ENCODE measurements at places on chromosomes 1 and 21. TPM values are rescaled to one million over a fixed set of nuclear protein-coding genes. Genes with fewer than 3 reads are reported as not detected.
A peak's percentile ranks its signal among the peaks of the same experiment; 100 is the strongest.

GRCh38 chr1:229271448-229272159 lies 693 bp downstream of the RAB4A start:
- H3K4me3 ChIP-seq, result peak overlapping the region; percentile 81
- H3K4me1 ChIP-seq, result peaks cover 26% of the 10 kb centered on the region
- no peaks in the 10 kb centered on the region for H3K36me3 ChIP-seq
- H3K27ac ChIP-seq, result peak overlapping the region; percentile 76
- DNase-seq, result no peak

Gene OR2T1
- not detected for total RNA-seq

- DNase-seq, result no peak
- H3K4me3 ChIP-seq, result no peak overlapping the region
- H3K27ac ChIP-seq, result no peak overlapping the region
- H3K4me1 ChIP-seq, result no peaks in the 10 kb centered on the region
- H3K27me3 ChIP-seq, result no peaks in the 10 kb centered on the region
Measured at GRCh38 chr1:78586572-78586971, 33.7 kb upstream of the IFI44L start.

- no peaks in the 10 kb centered on the region for H3K36me3 ChIP-seq
- DNase-seq, result peak; percentile 42
- H3K4me3 ChIP-seq, result no peak overlapping the region
- H3K27ac ChIP-seq, result no peak overlapping the region
- H3K27me3 ChIP-seq, result peaks cover 8% of the 10 kb centered on the region
- H3K4me1 ChIP-seq, result no peaks in the 10 kb centered on the region
Measured at GRCh38 chr1:29682171-29682918, 446.0 kb downstream of the PTPRU start.

- H3K4me1 ChIP-seq, result peaks cover 19% of the 10 kb centered on the region
- H3K36me3 ChIP-seq, result no peaks in the 10 kb centered on the region
- peak overlapping the region; percentile 77 for H3K27ac ChIP-seq
- DNase-seq, result peak; percentile 93
- peak overlapping the region; percentile 83 for H3K4me3 ChIP-seq
- no peaks in the 10 kb centered on the region for H3K27me3 ChIP-seq
Measured at GRCh38 chr1:116418091-116418830, 45.2 kb downstream of the ATP1A1 start.

GRCh38 chr1:183543619-183544204 lies 46.5 kb downstream of the NCF2 start:
- no peak for DNase-seq
- no peak overlapping the region for H3K27ac ChIP-seq

Gene THEM5
- not detected for total RNA-seq

DNA sequence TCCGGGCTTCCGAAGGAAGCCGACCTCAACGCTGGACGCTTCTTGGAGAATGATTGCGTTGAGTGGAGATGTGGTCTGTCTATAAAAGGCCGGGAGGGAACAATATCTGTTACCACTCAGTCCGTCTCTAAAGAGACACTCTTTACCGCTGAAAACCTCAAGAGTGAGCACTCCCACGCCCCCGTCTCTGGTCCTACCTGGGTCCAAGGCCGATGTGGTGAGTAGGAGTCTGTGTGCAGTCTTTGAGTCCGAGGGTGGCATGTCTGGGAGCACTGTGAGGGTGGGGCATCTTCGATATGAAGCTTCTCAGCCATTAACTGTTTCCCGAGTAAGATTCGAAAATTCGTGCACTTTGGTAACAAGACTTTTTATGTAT lies 576 bp downstream of the ZFP69 start:
- H3K36me3 ChIP-seq, result no peaks in the 10 kb centered on the region
- no peaks in the 10 kb centered on the region for H3K27me3 ChIP-seq
- H3K4me1 ChIP-seq, result peaks cover 8% of the 10 kb centered on the region
- H3K27ac ChIP-seq, result peak overlapping the region; percentile 56
- DNase-seq, result no peak
- H3K4me3 ChIP-seq, result peak overlapping the region; percentile 91

Gene DNASE2B
- 21.7 TPM for total RNA-seq

- peak within 1 kb of the TSS; percentile 25 for H3K4me3 ChIP-seq
- H3K27ac ChIP-seq, result no peak within 1 kb of the TSS
- DNase-seq, result no peak
- H3K36me3 ChIP-seq, result no peaks in the 10 kb centered on the region
Measured at GRCh38 chr1:173206816-173207568, at the start of gene TNFSF4. Gene TNFSF4 (minus strand): TSS chr1:173207331. CDS start chr1:173207176, 155 bp downstream.

DNA sequence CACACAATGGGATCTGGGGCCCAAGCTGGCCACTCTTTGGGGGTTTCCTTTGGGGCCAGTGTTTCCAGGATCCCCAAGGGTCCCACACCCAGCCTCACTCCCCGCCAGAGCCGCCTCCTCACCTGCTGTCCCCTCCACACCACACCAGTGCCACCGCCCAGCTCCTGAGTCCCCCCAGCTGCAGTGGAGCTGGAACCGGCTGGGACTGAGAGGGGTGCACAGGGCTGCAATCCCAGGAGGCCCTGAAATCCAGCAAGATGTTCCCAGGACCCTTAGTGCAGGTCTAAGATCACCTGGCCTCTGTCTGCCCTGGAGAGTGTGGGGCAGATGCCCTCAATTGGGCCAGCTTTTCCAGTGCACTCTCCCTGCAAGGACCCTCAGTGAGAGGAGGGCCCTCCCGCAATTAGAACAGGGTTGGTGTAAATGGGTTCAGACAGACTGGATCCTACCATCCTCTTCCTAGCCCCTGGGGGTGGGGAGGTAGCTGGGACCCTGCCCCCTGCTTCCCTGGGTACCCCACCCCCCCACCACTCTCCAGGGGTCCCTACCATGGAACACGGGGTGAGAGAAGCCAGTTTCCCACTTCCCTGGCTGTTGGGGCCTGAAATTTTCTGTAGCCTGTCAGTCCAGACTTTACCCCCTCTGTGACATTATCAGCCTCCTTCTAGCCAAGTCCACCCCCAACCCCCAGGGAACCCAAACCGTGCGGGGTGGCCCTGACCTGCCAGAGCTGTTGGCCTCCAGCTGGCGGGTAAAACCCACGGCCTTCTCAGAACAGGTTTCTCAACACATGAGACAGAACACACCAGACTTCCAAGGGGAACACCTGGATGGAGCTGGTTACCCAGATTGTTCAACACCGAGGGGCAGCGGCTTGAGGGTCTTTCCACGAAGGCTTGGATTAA lies 7.0 kb downstream of the KRTAP10-12 start:
- no peak for DNase-seq
- no peak overlapping the region for H3K27ac ChIP-seq
- no peak overlapping the region for H3K4me3 ChIP-seq
- no peaks in the 10 kb centered on the region for H3K36me3 ChIP-seq
- H3K27me3 ChIP-seq, result peaks cover 70% of the 10 kb centered on the region

Gene ARHGAP30
- total RNA-seq, result 38.0 TPM

Gene ACTN2
- total RNA-seq, result 2.8 TPM

Gene TRIM17
- total RNA-seq, result 2.6 TPM

GRCh38 chr1:235679005-235679404 lies 29.4 kb upstream of the GNG4 start:
- no peak overlapping the region for H3K27ac ChIP-seq
- no peak for DNase-seq
- H3K27me3 ChIP-seq, result no peaks in the 10 kb centered on the region
- no peak overlapping the region for H3K4me3 ChIP-seq
- H3K4me1 ChIP-seq, result no peaks in the 10 kb centered on the region

DNA sequence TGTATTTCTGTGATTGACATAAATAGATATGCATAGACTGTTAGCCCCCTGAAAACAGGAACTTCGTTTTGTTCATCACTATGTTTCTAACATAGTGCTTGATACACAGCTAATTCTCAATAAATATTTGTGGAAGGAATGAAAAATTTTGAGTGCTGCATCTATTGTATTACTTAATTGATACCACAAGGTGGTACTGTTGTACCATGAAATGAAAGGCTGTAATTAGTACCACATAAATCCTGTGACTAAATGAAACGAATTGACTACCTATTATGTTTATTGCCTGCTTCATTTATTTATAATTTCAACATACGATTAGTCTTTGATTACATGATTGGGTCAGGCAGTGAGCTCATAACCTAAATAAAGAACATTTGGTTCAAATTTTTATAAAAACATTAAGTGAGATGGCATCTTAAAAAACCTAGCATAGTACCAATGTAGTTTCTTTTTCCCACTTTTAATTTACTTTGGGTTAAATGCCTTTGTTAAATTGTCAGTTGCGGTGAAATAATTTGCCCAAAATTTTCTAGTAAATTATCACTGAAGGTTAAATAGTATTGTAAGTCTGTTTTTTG lies 15.0 kb upstream of the TGFB2 start:
- no peak overlapping the region for H3K4me3 ChIP-seq
- no peaks in the 10 kb centered on the region for H3K36me3 ChIP-seq
- DNase-seq, result no peak

- H3K27ac ChIP-seq, result no peak overlapping the region
- no peaks in the 10 kb centered on the region for H3K4me1 ChIP-seq
- peaks cover 10% of the 10 kb centered on the region for H3K27me3 ChIP-seq
- no peak overlapping the region for H3K4me3 ChIP-seq
- H3K36me3 ChIP-seq, result no peaks in the 10 kb centered on the region
- no peak for DNase-seq
Measured at GRCh38 chr1:177181280-177181630, 10.5 kb downstream of the BRINP2 start.

DNA sequence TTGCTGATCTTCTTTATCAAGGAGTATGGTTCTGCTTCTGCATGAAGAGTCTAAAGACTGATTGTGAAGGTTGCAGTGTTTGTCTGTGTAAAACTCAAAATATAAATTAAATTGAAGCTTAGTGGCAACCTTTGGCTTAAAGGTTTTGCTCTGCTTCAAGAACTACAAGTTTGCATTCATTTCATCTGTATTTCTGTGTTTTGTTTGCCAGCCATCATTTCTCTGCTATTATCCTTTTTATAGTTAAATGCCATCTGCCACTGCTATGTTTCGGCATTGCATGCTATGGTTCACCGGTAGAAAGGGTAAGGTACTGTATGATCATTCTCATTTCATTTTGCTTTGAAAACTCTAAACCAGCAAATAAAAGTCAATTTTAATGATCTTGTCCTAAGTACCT lies 52.9 kb downstream of the OSBPL9 start:
- peaks cover 13% of the 10 kb centered on the region for H3K4me1 ChIP-seq
- H3K4me3 ChIP-seq, result no peak overlapping the region
- no peak overlapping the region for H3K27ac ChIP-seq
- H3K27me3 ChIP-seq, result no peaks in the 10 kb centered on the region
- DNase-seq, result no peak

GRCh38 chr1:95208876-95209275 lies 25.1 kb upstream of the RWDD3 start:
- no peak overlapping the region for H3K4me3 ChIP-seq
- H3K27me3 ChIP-seq, result no peaks in the 10 kb centered on the region
- H3K36me3 ChIP-seq, result no peaks in the 10 kb centered on the region
- DNase-seq, result no peak
- no peaks in the 10 kb centered on the region for H3K4me1 ChIP-seq
- H3K27ac ChIP-seq, result no peak overlapping the region

Gene MX2
- total RNA-seq, result 23.0 TPM

DNA sequence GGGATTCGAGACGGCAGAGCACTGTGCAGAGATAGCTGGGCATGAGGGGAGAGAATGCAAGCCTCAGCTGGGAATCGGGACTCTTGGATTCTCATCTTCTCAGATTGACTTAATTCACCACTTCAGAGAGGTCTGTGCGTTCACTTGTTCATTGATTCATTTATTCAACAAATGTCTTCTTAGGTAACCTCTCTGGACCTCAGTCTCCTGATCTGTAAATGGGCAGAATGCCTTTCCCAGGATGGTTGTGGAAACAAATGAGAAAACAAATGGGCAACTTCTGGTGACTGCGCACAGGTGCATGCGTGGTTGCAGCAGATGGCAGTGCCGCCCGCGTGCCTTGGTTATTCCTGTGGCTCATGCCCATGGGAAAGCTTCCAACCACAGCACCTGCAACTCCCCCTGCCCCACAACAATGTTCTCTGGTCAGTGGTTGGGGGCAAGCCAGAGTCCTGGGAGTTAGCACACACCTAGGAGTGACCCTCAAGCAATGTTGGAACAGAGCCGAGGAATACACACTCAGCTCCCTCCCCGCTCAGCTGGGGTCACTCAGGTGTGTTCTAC lies 110.1 kb upstream of the RUNX3 start:
- DNase-seq, result no peak
- H3K4me3 ChIP-seq, result no peak overlapping the region
- H3K27me3 ChIP-seq, result peaks cover 5% of the 10 kb centered on the region
- H3K36me3 ChIP-seq, result no peaks in the 10 kb centered on the region

- no peak overlapping the region for H3K4me3 ChIP-seq
- H3K4me1 ChIP-seq, result no peaks in the 10 kb centered on the region
- no peaks in the 10 kb centered on the region for H3K36me3 ChIP-seq
- no peak overlapping the region for H3K27ac ChIP-seq
Measured at GRCh38 chr1:6859415-6860343, 74.4 kb downstream of the CAMTA1 start.

Gene FAM163A
- not detected for total RNA-seq

Gene ZNF697
- total RNA-seq, result 11.4 TPM

Data from upper lobe of right lung (tissue), 1 donor.